ENCODE measurements at places on chromosomes 1 and 21.
A peak's percentile ranks its signal among the peaks of the same experiment; 100 is the strongest.

DNA sequence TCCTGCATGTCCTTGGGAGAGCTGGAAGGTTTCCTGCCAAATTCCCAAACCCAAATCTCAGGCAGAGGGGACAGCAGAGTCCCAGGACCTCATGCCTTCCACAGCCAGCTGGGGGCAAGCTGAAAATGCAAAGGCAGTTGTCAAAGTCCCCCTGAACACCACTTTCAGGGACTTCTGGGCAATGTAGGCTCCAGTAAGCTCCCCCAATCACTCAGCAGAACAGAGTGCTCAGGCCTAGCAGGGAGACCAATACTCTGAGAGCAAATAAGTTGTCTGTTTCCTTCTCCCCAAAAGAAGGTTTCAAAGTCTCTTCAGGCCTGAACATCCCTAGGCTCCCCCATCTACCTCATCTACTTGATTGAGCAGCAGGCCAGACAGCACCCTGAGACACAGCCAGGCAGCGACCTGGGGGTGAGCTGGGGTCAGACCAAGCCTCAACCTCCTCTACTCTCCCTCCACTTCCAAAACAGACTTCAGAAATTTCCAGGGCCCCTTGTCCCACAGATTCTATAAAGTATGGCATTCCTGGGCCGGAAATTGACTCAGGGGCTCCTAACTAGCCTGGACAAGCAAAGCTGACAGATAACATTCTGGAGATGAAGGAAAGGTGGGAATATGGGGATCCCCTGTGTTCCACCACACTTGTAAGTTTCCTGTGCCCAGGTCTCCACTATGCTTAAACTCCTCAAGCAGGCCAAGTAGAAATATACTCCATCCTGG is 1.9 kb downstream of the SLC9A1 start:
- no peak for DNase-seq

GRCh38 chr1:183043872-183044854 is 20.9 kb downstream of the LAMC1 start:
- no peak for DNase-seq

DNA sequence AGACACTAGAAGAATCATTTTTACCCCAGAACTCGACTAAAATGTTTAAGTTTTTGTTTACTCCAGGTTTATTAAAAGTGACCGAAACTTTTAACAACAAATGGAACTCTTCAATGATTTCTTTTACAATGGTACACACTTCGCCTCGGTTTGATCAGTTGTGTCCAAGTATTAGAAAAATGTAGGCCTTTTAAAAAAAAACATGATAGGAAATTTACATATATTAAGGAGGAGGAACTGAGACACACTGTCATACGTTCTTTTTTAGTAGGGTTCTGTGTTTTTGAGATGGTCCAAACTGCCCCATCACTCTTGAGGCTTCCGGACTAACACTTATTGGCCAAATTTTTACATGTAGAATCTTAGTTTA is 1.3 kb downstream of the PRDM2 start:
- no peak for DNase-seq

GRCh38 chr1:198892065-198892464 is 253.2 kb downstream of the PTPRC start:
- DNase-seq = no peak

DNA sequence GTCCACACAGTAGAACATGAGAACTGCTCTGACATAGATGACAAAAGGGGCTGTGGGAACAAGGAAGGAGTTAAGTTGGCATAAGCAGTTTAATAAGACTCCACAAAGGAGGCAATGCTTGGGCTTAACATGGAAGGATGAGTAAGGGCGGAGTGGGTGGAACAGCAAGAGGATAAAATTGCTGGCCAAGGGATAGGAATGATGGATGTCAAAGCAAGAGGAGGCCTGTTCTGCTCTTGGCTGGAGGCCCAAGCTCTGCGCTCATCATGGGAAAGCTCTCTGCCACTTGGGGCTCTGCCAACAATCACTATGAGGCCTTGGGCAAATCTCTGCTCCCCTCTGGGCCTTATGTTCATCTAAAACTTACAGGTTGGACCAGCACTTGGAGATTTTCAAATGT is 98.3 kb upstream of the CAMK1G start:
- no peak for DNase-seq

DNA sequence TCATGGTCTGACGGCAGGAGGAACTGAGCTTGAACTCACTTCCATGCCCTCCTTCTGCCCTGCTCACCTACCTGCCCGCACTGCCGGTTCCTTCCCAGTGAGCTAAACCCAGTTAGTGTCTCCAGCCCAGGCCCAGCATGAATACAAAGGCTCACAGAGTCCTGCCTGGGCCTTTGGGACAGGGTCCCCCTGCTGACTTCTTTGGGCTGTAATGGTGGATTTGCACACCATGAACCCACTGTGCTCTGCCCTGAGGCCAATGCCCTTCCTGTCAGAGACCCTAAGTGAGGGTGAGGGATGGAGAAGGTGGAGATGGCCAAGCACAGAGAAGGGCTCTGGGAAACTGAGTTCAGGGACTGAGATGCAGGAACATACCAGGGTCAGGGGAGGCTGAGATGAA is 153.4 kb downstream of the PCP4 start:
- no peak for DNase-seq

DNA sequence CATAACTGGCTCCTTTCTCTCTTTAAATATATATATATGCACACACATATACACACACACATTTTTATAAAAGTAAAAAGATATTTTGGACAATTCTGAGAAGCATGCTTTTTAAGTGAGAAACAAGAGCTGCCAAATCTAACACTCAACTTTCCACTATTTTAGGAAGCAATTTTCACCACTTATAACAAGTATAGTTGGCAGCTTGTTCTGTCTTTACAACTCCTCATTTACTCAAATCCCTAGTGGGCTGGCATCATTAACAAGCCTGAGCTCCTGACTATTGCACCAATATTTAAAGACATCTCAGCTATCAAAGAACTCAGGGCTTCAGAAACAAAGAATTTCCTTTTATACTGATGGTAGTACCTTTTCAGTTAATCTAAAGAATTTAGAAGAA is 76.6 kb downstream of the RAB3GAP2 start:
- no peak for DNase-seq

- DNase-seq = no peak
Measured at GRCh38 chr21:45285266-45285931, 2.3 kb downstream of the POFUT2 start.

- DNase-seq = peak; percentile 0
Measured at GRCh38 chr1:2376261-2376741, 15.1 kb downstream of the MORN1 start.

GRCh38 chr1:18198260-18198659 is 90.7 kb downstream of the IGSF21 start:
- DNase-seq = no peak

- no peak for DNase-seq
Measured at GRCh38 chr1:103387898-103388297, 137.6 kb upstream of the RNPC3 start.

- peak; percentile 55 for DNase-seq
Measured at GRCh38 chr21:33642896-33643657, 776 bp downstream of the ITSN1 start.

- DNase-seq = no peak
Measured at GRCh38 chr1:6349254-6349943, 44.2 kb downstream of the ACOT7 start.

DNA sequence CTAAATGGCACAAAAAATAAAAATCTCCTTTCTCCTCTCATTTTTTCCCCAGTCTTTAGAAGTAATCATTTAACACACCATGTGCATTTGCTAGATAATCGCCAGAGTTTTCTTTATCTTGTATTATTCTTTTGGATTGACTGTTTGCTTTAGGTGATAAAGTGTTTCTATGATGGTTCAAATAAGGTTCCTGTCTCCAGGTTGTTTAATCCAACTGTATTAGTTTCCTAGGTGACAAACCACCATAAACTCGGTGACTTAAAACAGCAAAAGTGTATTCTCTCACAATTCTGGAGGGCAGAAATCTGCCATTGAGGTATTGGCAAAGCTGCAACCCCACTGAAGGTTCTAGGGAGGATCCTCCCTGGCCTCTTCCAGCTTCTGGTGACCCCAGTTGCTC is 51.6 kb upstream of the B3GALT5 start:
- no peak for DNase-seq

DNA sequence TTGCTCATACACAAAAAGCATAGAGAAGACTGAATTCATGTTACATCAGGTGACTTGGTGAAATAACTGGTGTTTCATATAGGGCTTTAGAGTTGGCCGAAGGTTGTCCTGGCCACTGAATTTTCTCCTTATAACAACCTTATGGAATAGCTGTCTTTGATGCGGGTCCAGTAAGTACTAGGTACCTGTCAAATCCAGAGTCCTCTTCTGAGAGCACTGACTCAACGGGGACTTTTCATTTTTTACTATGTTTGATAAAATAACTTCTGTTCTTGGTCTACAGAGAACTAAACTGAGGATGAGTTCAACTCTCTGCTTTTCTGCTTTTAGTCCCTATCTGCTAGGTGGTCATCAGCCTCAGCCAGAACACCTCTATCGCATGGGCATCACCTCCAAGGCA is 76.1 kb upstream of the JAK1 start:
- no peak for DNase-seq

DNA sequence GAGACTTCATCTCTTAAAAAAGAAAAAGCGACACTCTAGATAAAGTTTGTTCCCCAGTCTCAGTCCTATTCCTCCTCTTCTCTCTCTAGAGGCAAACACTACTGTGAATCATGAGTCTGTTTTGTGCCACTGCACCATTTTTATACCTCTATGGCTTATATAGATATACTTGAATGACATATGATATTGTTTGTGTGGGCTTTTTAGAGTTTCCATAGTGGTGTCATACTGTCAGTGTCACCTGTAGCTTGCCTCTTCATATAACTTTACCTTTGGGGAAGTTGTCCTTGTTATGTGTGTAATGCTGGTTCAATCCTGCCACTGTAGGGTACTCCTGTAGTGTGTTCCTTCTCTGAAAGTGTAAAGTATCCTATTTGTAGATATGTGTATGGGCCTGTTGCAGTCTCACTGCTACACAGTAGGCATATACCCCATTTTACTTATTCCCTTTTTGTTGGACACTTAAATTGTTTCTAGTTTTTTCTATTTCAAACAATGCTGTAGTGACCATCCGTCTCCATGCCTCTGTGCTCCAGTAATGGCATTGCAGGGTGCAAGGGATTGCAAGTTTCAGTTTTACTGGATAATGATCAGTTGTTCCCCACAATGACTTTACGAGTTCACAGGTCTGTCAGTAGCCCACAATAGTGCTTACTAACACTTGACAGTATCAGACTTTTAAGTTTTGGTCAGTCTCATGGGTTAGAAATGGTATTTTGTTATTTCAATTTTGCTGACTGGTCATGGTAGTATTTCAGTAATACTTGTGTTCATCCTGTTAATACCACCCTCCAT is 2.7 kb downstream of the PRMT2 start:
- DNase-seq = no peak

GRCh38 chr1:163205513-163205912 is 2.8 kb upstream of the RGS5 start:
- DNase-seq = no peak

DNA sequence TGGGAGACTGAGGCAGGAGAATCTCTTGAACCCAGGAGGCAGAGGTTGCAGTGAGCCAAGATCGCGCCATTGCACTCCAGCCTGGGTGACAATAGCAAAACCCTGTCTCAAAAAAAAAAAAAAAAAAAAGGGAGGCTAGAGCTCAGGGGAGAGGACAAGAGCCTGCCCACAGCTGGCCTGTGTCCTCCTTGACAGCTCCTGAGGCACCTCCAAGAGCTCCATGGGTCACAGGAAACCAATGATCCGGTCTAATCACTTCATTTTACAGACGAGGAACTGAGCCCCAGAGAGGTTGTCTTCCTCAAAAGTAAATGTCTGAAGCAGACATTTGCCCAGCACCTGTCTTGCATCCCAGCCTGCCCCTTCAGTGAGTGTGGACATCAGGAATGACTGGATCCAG is 49.4 kb downstream of the NID1 start:
- DNase-seq = no peak

GRCh38 chr1:153921803-153922075 is 1.0 kb downstream of the GATAD2B start:
- no peak for DNase-seq

GRCh38 chr1:17045634-17046333 is 8.0 kb downstream of the SDHB start:
- no peak for DNase-seq

DNA sequence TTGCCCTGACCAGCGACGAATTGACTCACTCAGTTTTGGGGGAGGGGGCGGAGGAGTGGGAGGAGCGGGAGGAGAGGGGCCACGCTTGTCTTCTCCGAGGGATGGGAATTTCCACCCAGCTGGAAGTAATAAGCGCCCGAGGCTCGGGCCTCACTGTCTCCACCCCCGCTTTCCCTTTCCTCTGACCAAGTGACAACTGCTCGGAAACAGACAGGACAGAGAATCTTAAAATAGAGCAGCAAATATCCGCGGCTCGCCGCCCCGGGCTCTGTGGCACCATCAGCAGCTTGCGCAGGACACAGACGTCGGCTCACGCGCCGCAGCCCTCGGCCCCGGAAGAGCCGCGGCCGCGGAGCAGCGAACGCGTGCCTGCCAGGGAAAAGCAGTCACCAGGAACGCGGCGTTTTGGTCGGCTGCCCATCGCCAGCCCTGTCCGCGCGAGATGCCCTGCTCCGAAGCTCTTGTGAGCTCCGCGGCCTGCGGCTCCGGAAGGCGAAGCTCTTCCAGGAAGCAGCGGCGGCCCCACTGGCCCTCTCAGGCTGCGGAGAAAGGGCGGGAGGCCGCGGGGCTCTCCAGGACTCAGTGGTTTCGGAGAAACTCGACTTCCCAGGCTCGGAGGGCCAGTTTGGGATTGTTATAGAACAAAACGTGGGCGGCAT is 10.7 kb upstream of the RGS16 start:
- DNase-seq = peak; percentile 75

GRCh38 chr1:193787061-193787460 is 600.6 kb upstream of the B3GALT2 start:
- DNase-seq = no peak

DNA sequence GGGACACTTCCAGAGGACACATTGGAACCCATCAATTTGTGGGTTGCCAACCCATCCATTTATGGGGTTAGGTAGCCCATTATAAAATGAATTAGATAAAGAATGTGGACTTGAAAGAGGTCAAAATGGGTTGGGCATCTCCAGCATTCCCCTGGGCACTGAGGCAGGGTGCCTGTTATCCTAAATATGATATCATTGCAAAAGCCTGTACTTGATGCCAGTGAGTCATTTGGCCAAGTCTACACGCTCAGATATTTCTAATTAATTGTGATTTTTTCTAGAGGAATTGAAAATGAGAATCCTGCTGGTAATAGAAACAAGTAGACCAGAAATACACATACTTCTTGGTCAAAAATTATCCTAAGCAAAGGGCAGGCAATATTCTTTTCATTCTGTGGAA is 21.9 kb upstream of the NBL1 start:
- no peak for DNase-seq

GRCh38 chr21:32371913-32372314 is 20.9 kb downstream of the URB1 start:
- DNase-seq = no peak

GRCh38 chr1:15328351-15329103 is 81.2 kb upstream of the EFHD2 start:
- no peak for DNase-seq
